ENCODE measurements at places on chromosomes 2 and 18. TPM values are rescaled to one million over a fixed set of nuclear protein-coding genes. Genes with fewer than 3 reads are reported as not detected.

- DNase-seq = no peak
These were observed 111.8 kb downstream of the CERS6 start for GRCh38 chr2:168567836-168568235.

- DNase-seq = no peak
These were observed 64.4 kb downstream of the CD8B2 start for GRCh38 chr2:106551417-106552130.

DNA sequence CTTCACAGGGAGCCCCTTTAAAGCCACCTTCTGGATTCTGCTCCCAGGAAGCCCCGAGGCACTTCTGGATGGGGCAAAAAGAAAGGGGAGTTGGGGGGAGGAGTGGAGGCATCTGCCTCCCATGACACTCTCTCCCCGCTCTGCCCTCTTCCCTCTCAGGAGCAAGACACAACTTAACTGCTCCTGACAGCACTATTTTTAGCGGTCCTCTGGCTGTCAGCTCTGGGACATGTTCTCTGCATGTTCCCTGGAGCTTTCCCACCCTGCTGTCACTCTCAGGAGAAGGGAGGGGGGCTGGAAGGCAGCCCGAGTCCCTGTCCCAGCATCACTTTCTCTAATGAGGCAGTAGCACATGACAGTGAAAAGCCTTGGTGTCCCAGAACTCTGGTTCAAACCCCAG is 32.3 kb downstream of the PLB1 start:
- DNase-seq = no peak

Gene MREG
- 26.8 TPM for total RNA-seq

DNA sequence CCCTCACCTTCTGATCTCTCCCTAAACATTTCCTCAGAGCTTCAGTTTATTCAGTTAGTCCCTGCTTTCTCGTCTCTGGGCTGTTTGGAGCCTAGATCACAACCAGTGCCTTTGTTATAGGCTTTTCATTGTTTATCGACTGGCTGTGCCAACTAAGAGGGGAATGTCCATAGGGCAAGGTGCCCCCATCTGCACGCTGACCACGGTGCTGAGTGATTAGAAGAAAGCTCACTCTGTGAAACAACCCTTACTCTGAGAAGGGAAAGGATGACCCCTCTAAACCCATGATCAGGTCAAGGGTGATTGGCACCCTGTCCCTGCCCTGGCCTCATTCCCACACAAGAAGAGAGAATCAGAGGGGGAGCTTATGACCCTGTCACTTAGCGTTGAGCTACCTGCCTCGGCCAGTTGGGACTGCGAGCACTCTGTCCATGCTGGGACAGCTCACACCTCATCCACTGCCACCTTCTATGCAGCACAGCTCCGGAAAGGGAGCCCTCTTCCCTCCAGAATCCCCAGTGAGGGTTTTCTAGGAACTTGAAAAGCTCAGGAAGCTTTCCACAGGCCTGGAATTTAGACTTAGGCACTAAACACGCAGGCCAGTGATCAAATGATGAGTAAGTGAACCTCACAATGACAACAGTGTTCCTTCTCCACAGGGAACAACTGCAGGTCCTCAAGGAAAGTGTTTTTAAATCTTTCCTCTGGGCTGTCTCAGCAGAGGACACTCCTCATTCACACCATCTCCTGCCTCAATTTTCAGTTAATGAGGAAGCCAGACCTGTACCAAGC is 2.3 kb upstream of the ACTG2 start:
- DNase-seq = no peak

Gene CAVIN2
- 0.11 TPM for total RNA-seq

Gene APLF
- 11.6 TPM for total RNA-seq

DNA sequence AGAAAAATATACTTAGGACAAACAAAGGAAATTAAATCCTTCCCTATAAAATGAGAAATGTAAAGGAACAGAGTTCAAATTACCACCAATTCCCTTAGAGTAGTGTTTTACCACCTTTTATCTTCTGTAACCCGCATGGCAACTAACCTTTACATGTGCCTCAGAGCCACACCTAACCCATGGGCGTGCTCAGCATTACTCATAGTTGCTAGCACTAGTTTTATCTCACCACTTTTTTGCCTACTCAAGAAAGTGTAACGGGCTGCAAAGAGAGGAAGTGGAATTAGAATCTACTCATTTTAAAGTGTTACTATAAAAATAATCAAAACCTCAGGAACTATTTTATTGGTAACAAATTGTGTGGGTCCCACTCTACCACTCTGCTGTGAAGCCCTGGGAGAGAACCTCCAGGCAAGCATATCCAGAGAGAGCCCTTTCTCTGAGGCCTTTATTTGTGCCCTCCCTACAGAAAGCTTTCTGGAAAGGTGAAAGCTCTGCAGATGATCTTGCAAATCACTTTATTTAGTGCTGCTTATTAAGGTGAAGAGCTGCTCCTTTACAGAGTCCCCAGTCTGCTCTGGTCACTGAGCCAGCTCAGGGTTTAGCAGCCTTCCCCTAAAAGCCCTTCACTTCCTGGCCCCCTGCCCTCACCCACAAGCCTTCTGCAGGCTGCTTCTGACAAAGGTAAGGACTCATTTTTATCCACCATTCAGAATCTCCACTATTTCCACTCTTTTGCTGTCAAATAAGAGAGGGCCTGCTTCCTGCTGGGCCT is 98.8 kb downstream of the TRABD2A start:
- DNase-seq = no peak

DNA sequence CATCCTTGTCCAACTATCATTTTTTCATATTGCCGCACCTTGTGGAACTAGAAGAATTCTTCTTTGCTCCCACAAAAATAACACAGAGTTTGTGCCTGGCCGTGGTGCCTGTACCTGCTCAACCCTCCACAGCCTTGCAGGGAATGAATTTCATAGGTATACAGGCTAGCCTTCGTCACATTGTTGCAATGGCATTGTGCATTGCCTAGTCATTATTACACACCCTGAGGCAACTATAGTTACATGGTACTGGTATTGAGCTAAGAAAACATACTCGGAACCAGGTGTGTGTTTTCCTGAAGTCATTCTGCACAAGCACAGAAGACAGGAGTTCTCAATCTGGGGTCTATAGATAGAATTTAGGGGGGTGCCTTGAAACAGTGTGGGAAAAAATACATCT is 188.0 kb upstream of the CTAGE1 start:
- no peak for DNase-seq

DNA sequence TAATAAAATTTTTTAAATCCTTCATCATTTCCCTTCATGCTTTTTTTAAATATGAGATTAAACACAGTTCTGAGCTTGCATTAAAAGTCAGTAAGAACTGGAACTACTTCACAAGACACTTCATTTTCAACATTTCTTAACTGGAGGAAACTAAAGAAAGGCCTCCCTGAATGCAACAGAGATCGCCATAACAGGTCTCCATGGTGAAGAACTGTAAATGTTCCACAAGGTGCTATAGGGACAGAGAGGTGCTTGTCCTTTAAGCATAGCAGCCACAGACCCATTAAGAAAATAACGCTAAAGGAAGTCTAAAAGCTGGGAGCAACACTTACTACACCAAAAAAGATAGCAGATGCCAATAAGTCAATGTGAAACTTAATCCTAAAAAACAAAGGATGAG is 8.5 kb downstream of the STAM2 start:
- DNase-seq = no peak

DNA sequence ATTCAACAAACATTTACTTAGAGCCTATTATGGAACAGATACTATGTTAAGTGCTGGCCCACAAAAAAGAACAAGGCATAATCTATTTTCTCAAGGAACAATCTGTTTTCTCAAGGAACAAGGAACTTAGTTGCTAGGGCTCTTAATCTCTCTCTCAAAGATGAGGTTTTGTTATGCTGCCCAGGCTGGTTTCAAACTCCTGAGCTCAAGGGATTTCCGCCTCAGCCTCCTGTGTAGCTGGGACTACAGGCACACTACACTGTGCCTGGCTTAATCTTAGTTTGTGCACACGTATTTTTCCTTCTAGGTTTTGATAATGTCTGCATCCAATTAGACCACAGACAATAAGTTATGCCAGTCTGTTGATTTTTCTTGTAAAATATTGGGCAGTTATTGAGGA is 89.5 kb downstream of the PTH2R start:
- no peak for DNase-seq

GRCh38 chr18:14959550-14959949 is 211.6 kb downstream of the ANKRD30B start:
- DNase-seq = no peak

Gene IL1RN
- total RNA-seq = not detected

- DNase-seq = no peak
These were observed 180.1 kb upstream of the APCDD1 start for GRCh38 chr18:10274301-10274700.

DNA sequence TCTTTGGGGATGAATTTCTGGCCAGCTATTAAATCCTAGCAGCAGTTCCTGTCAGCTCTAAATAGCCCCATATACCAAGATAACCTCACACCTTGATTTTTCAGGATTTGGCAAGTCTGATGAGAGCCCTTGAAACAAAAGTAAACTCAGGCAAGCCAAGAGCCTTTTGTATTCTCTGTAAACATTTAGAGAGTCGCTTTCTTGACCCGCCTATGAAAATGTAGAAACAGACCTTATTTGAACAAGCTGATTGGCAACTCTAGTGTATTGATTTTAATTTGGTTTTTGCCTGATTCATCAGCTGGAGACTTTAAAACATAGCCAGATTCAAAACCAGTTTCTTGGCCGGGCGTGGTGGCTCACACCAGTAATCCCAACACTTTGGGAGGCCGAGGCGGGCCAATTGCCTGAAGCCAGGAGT is 43.4 kb downstream of the CABLES1 start:
- no peak for DNase-seq

GRCh38 chr2:213261715-213262114 is 22.5 kb upstream of the SPAG16 start:
- no peak for DNase-seq

Gene ZC3H6
- 7.3 TPM for total RNA-seq

Gene LYG2
- not detected for total RNA-seq

DNA sequence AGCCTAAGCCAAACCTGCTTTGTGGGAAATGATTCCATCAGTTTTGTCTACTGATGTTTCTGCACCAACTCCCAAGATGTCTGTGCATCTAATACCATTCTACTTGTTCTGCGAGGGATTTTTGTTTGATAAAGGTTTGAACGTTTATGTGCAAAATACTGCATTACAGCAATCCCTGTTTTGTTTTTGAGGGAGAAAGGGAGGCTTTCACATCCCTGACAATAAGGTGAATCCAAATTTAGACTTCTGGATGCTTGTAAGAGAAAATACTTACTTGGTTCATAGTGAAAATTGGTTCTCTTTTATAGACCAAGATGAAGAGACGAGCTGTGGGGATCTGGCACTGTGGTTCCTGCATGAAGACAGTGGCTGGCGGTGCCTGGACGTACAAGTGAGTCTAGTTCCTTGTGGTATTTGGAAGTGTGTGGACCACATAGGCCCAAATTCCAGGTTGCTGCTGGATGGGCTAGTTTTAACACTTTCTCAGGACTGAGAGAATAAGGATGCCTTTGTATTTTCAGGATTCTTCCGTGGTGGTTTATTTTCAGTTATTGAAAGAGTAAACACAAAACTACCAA is 1.1 kb downstream of the RPL37A start:
- DNase-seq = no peak

DNA sequence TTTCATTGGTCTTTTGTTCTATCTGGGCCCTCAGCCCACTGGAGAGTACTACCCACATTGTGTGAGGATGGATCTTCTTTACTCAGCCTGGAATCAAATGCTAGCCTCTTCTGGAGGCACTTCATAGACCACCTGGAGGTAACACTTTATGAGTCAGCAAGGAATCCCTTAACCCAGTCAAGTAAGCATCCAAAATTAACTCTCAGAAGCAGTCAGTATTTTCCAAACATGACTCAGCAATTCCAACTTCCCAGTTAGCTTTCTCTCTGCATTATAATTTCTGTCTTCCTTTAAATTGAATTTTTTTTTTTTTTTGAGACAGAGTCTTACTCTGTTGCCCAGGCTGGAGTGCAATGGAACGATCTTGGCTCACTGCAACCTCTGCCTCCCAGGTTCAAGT is 142.7 kb downstream of the ACKR3 start:
- DNase-seq = no peak

DNA sequence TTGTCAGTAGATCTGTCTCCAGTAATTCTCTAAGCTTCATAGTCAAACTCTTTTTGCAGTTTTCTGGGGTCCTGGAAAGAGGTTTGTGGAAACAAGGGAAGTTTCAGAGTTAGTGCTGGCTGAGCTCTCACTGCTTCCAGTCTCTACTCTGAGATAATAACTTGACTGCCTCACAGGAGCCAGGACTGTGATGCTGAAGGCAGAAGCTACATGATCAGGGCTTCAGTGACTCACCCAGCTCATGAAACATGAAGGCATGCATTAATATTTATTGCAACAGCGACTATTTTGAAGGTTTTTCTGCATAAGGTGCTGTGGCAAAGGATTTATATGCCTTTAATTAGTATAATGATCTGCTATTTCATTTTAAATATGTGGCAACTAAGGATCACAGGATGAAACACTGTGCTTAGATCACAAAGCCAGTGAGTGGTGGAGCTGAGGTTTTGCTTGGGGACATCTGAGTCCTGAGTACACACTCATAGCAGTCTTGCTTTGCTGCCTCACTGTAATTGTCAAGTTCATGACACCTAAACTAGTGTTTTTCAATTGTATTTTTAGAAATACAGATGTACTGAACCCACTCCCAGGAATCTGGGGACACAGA is 448.4 kb upstream of the GCFC2 start:
- DNase-seq = no peak

Gene VWC2L
- not detected for total RNA-seq

DNA sequence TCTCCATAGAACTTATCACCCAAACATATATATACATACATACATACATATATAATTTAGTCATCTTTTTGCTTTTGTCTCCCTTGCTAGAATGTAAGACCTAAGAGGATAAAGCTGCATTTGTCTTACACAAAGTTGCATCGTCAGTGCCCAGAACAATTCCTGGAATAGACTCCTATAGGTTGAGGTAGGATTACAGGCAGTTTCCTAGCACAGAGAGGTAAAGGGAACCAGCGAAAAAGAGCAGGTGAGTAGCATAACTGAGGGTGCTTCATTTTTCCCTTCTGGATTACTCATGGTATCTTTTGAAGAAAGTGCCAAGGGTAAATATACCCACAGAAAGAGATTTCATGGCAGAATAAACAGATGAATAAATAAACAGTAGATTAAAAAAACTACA is 68.1 kb upstream of the AMMECR1L start:
- no peak for DNase-seq

DNA sequence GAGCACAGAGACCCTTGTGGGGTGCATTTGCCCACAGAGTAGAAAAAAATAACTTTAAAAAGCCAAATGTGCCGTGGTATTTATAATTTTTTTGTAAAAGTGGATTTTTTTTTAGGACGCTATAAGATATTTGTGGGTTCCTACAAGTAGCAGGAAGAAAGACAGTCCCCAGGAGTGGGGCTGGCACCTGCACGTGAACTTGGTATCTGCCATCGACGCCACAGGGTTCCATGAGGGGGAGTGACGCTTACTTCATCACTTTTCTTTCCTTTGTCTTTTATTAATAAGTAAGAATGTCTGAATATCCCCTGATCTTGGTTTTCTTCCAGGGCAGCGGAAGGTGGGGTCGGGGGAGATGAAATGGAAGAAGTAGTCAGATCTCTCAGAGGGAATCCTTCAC is 207.0 kb downstream of the TWIST2 start:
- DNase-seq = no peak
